ENCODE measurements at places on chromosomes 2 and 18. TPM values are rescaled to one million over a fixed set of nuclear protein-coding genes. Genes with fewer than 3 reads are reported as not detected.
A peak's percentile ranks its signal among the peaks of the same experiment; 100 is the strongest.

- no peak for DNase-seq
These were observed 182.9 kb downstream of the PRKCE start for GRCh38 chr2:45834372-45834771.

GRCh38 chr2:68770271-68771111 lies 35.9 kb downstream of the ARHGAP25 start:
- peak; percentile 71 for DNase-seq

GRCh38 chr18:35369126-35369525 lies 8.0 kb downstream of the ZNF396 start:
- DNase-seq, result no peak

GRCh38 chr2:100630473-100630977 lies 67.7 kb downstream of the PDCL3 start:
- no peak for DNase-seq

- DNase-seq, result no peak
These were observed 11.3 kb upstream of the KCNS3 start for GRCh38 chr2:17867133-17867532.

DNA sequence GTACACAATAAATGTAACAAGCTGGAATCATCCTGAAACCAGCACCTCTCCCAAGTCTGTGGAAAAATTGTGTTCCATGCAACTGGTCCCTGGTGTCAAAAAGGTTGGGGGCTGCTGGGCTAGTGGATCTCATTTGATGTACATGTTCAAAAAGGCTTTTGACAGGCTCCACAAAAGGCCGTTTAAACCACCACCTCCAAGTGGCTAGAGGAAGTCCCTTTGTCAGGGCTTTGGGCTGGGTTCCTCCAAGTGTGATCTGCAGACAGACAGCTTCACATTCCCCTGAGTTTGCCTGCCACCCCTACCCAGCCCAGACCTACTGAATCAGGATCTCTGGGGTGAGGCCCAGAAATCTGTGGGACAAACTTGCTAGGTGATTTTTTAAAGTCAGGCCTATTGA lies 84.7 kb downstream of the TGFA start:
- DNase-seq, result no peak

DNA sequence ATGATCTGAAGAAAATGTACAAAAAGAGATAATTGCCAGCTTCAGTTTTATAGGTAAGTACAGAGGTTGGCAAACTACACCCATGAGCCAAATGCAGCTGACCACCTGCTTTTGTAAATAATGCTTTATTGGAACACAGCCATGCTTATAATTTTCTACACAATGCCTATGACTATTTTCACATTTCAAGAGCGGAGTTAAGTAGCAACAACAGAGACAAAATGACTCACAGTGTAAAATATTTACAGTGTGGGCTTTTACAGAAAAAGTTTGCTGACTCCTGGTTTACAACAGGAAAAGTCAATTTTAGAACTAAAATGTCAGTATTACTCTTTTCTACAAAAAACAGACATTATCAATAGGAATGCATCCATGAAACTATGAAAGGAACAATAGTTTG lies 26.0 kb downstream of the CWC22 start:
- no peak for DNase-seq

GRCh38 chr2:24613154-24613814 lies 122.2 kb downstream of the NCOA1 start:
- no peak for DNase-seq

GRCh38 chr2:100632037-100632436 lies 69.2 kb downstream of the PDCL3 start:
- no peak for DNase-seq

- no peak for DNase-seq
These were observed 8.2 kb downstream of the IL1A start for GRCh38 chr2:112776113-112776512.

- no peak for DNase-seq
These were observed 324.2 kb upstream of the RGPD4 start for GRCh38 chr2:107502539-107502938.

DNA sequence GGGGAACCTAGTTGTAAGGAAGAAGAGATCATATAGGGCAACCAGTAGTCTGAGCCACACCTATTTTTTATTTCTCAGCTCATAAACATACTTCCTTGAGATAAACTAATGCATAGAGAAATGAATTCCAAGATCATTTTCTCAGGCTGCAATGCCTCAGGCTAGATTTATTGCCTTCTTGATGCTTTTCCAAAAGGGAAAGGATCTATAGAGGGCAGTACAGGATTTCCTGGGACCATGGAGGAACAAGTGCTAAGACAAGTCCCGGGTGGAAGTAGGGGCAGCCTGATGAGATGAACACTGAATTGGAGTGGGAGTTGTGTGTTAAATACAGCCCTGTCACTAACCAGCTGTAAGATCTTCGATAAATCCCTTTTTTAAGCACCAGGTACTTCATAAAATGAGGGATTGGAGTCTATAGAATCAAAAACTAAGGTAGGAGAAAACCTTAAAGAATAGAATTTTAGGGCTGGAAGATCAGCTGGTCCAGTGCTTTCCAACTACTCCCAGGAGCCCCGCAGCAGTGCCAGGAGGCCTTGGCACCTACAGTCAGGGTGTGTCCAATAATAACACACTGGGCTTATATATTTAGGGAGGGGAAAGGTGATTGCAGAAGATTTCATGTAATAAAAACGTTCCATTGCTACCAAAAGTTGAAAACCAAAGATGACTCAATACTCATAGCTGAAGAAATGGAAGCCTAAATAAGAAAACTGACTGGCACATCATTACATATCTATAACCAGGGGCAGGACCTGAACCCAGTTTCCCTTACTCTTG lies 58.1 kb downstream of the SERTAD2 start:
- DNase-seq, result no peak

DNA sequence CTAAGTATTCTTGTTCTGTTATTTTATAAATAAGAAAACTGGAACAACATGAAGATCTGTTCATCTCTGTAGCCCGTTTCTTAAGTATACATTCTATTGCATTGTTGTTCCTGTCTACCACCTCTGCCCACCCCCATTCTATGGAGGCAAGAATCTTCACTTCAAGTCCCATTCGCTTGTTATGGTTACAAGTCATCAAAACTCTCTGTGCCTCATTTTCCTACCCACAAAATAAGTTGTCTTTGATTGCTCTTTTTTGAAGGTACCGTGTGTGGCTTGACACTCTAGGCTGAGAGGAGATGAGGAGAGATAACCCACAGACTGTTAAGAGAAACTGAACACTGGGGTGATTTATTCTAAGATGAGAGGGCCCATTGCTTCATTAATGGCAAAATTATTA lies 2.9 kb upstream of the EVA1A start:
- DNase-seq, result no peak

DNA sequence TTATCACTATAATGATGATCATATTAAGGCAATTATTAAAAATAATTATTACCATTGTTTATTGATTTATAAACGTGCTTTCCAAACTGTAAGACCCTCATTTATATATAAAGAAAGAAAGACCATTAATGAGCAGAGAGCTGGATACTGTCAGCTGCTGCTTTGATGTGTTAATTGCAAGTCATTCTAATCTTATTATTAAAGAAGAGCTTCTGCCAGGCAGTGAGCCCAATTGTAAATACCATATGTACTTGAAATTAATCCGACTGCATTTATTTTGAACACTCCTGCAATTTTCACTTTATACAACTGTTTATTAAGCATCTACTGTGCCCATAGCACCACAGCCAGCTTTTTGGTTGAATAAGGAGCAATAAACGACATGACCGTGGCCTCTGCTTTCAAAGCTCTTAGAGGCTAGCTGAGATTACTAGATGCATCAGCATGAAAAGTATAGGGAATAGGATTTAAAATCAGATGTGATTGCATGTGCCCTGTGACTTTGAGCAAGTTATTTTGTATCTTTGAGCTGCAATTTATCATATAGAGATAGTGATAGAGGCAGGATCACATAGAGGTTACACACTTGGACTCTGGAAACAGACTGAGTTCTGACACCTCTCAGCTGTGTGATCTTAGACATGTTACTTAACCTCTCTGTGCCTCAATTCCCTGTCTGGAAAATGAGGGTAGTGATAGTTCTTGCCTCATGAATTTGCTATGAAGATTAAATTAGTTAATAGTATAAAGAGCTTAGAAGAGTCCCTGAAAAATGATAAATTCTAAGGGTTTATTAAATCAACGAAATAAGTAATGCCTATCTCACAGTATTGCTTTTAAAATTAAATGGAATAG lies 83.4 kb downstream of the MYCN start:
- no peak for DNase-seq

- DNase-seq, result no peak
These were observed 48.3 kb upstream of the ZC3H15 start for GRCh38 chr2:186437719-186438118.

GRCh38 chr2:70939001-70939838 lies 3.5 kb downstream of the ATP6V1B1 start:
- no peak for DNase-seq

DNA sequence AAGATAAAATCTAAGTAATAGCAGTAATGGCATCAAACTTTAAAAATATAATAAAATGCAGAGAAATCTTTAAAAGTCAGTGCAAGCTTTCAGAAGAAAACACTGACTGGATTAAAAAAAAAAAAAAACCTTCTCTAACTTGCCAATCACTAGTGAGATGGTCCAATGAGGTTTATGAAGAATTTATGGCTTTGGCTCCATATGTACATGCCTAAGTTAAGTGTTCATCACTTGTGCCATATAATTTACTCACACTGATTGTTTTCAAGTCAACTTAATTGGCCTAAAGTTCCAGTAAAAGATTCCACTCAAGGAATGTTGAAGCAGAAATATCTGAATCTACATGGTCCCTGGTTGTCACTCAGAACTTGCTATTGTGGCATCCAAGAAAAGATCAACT lies 40.7 kb upstream of the RAB27B start:
- DNase-seq, result no peak

- DNase-seq, result no peak
These were observed 32.8 kb upstream of the CD226 start for GRCh38 chr18:69980509-69980908.

- DNase-seq, result peak; percentile 94
These were observed 42.1 kb upstream of the RFX8 start for GRCh38 chr2:101516823-101517690.

GRCh38 chr2:64090264-64090663 lies 54.0 kb downstream of the PELI1 start:
- DNase-seq, result no peak

GRCh38 chr18:63553081-63553480 lies 10.9 kb downstream of the SERPINB12 start:
- peak; percentile 58 for DNase-seq

DNA sequence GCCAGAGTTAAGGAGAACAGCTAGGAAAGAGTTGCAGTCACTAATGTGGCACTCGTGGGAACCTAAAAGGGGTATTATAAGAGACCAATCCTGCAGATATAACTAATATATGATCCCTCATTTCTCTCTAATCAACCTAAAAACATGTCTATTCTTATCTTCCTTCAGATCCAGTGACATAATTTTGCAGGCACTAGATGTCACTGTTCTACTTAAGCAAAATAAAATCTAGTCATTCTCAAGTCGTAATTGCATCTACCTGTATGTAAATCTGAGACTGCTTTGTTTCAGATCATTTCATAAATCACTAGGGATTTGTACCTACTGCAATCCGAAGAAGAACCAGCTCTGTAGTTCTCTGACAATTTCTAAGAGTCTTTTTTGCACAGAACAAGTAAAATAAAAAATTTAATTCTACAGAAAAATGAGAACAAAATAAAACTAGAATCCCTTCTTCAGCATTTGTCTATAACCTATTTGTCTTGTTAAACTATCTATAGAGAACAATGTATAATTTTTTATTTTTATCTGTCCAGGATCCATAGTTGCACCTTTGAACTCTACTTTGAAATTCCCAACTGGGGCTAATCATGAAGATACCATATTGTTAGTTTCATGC lies 56.5 kb upstream of the ERBB4 start:
- no peak for DNase-seq

- DNase-seq, result peak; percentile 99
These were observed at the start of gene ORC4 for GRCh38 chr2:148020111-148021058. Gene ORC4, minus strand, starts transcription at chr2:148020737. Its CDS starts 44,779 bp downstream, at chr2:147975958.

DNA sequence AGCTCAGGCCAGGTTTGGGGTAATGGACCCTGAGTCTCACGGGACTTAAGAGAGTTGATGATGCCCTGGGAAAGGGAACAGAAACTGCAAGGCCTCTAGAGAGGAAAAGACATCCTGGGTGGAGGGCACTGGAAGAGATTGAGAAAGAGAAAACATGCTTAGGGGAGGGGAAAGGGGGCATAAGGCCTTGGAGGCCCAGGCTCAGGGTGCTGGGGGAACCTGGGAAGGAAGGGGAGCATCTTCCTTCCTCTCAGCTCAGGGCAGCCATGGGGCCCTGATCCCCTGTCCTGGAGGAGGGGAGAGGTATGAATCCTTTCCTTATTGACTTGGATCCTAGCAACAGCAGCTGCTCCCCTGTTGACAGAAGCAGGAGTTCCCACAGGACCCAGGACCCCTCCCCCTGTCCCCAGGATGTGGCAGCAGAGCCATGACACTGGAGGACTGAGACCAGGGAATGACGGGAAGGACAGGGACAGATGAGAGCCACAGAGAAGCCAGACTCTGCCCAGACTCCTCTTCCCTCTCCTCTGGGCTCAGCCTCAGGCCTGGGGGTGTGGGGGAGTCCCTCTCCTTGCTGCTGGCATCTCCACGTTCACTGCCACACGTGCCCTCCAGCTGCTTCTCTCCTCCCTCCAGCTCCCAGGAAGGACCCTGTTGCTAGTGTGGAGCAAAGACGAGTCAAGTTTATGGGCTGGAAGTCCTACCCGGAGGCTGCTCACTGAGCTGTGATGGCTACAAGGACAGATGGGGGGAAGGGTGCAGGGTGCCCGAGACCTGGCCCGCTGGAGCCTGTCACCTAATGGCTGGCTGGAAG lies 815 bp downstream of the GPBAR1 start:
- peak; percentile 71 for DNase-seq

- no peak for DNase-seq
These were observed 139.7 kb downstream of the INO80D start for GRCh38 chr2:205946226-205946625.

- DNase-seq, result no peak
These were observed 347.1 kb downstream of the TXNL1 start for GRCh38 chr18:56291294-56291693.

Gene SIX3
- not detected for polyA plus RNA-seq

Gene CPS1
- not detected for polyA plus RNA-seq

Gene GCG
- polyA plus RNA-seq, result not detected

Gene TEKT4
- polyA plus RNA-seq, result not detected

Gene ARHGEF4
- 0.05 TPM for polyA plus RNA-seq

Gene ICOS
- polyA plus RNA-seq, result not detected

Gene ELP2
- 9.0 TPM for polyA plus RNA-seq

Gene GALNT13
- not detected for polyA plus RNA-seq

Gene CDH20
- polyA plus RNA-seq, result not detected

Gene ACOXL
- not detected for polyA plus RNA-seq

Gene MDH1B
- not detected for polyA plus RNA-seq

All from CD14-positive monocyte (primary cell).